ENCODE measurements at places on chromosomes 3 and 15.

GRCh38 chr3:51100536-51100851, 284.6 kb upstream of the MANF start:
- no peak for DNase-seq

- no peak for DNase-seq
Measured at GRCh38 chr3:16109929-16110328, 64.6 kb upstream of the GALNT15 start.

GRCh38 chr15:57054204-57054750, 135.8 kb downstream of the TCF12 start:
- DNase-seq, result no peak

DNA sequence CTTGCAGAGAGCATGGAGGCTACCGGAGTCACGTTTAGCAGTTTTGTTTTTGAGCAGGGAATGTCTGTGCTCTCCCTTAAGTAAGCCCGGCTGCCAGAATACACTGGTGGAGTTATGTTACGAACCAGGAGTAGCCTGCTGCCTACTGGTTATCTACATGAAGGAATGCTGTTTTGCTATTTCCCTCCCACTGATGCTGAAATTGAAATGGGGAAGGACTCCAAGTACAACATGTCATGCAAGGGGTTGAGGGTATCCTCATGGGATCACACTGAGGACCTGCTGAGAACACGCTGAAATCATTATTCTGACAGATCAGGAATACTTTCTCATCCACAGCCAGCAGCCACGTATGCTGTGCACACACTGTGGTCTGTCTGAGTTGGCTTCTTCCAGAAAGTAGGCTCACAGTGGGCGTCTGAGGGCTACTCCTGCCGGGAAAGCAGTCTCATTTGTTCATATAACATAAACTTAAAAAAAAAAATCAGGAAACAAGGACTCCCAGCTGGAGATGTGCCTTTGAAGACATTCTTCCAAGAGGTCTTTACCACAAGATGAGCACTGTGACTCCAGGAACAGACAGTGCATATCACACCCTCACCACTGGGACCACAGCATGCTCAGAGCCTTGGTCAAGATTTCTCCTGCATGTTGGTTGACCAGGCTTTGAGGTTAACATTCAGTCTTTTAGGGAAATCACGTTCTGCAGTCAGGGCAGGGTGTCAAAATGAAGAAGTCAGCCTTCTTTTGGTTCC, 300.4 kb upstream of the RASGRP1 start:
- DNase-seq, result no peak

- DNase-seq, result no peak
Measured at GRCh38 chr15:63299943-63300575, 22.7 kb downstream of the APH1B start.

GRCh38 chr3:123335007-123335670, 113.8 kb downstream of the ADCY5 start:
- no peak for DNase-seq

- no peak for DNase-seq
Measured at GRCh38 chr15:52716536-52716935, 37.3 kb upstream of the ATOSA start.

DNA sequence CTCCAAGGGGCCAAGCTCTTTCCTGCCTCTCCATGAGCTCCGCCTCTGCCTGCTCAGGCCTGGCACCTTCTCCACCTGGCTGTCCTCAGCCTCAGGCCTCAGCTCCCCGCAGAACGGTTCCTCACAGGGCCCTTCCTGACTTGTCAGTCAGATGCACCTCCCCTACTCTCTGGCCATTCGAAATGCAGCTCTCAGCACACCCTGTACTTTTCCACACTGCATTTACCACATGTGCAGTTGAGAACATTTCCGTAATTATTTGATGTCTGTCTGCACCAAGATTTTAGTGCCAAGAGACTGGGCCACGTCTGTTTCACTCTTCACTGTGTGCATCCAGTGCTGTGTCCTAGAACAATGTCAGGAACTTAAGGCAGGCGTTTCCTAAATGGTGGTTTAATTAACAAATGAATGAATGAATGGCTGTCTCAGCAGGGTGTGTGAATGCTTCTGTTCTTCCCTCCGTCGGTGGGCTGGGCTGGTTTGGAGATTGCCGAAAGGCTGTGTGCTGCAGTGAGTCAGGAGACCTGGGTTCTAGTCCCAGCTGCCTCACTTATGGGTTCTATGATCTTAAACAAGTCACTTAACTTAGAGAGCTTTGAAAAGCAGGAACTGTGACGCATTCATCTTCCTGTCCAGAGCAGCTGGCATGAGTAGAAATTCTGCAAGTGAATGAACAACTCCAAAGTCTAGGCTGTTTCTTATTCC, 5.4 kb downstream of the MUC4 start:
- DNase-seq, result no peak
